ENCODE measurements at places on chromosomes 13 and 19.

DNA sequence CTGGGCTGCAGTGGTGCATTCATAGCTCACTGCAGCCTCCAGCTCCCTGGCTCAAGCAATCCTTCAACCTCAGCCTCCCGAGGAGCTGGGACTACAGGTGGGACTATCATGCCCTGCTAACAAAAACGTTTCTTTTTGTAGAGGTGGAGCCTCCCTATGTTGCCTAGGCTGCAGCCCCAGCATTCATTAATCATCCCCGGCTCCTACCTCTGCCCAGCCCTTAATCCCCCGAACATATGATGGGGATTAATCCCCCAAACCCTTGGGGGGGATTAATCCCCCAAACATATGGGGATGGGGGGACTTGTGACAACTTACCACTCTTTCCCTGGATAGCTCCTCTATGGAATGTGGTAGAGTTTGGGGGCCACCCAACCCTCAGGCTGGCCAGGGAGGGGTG lies 45.9 kb downstream of the SUGP2 start:
- DNase-seq: no peak

DNA sequence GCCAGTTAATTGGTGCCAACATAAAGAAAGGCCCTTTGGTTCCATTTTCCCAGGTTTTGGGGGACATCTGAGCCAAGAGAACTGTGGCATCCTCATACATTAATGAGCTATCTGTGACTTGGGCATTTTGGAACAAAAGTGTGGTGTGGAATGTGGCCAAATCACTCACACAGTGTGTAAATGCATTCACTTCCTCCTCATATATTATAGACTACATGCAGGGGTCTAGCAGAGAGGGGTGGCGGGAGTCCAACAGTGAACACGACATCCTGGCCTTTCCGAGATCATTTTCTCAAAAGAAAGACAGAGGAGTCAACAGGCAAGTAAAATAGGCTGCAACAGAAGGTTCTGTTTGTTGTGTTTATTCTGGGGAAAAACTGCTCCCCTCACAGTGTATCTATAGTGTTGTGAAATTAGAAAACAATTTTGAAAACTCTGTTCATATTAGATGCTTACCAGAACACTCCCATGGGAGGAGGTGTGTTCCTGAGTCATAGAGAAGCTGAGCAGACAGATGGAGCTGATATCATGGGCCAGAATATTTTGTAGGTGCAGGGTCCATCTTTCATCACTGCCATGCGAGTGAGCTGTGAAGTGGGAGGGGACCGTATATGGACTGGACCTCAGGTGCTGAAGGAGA lies 36.9 kb downstream of the PABPC3 start:
- DNase-seq: no peak

DNA sequence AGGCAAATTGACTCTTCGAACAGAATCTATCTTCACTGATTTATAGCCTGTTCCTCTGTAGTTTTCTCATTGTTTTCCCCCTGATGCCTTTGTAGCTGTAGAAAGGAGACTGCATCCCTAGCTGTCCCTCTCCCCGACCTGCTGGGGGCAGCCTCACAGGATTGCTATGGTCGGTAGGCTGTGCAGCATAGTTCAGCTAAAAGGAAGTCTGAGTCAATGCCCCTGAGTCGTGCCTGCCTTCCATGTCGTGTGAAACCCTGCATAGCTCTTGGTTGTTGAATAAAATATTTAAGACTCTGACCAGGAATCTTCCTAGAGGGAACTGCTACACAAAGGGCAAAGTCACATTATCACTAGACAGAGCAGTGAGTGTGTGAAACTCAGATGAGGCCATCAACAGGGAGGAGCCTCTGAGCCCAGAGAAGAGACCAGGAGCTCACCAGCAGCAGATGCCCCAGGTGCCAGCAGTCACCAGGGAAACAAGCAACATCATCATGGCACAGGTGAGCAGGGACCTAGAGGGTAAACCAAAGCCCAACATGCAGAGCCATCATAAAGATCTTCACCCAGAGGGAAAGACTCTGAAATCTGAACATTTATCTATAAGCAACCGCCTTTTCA lies 108.4 kb upstream of the NBEA start:
- no peak for DNase-seq

DNA sequence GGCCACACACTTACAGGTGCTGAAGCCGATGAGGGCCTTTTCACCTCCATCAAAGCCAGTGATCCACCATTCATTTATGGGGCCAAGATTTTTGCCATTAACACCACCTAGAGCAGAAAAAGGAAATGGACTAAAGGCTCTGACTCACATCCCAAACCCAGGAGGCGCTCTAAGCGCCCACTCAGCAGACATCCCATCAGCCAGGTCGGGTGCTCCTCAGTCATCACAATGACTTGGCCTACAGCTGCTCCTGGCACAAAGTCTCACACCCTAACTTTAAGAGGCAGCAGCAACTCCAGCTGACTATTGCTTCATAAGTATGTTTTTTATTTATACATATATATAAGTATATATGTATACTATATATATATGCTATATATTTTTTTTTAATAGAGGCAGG lies 36.1 kb upstream of the EIF3G start:
- DNase-seq: no peak

DNA sequence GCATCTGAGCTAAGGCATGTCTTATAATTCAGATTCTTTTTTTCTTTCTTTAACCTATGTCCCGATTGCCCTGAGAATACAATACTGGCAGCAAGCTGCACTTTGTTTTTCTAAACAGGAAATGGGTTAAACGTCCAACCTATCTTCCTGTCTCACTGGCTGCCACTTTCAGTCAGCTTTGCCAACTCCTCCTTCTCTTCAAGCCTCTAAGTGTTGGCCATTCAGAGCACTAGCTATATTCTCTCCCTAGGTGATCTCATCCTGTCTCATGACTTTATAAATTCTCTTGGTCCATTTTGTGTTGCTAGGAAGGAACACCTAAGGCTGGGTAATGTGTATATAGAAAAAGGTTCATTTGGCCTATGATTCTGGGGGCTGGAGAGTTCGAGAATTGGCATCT lies 109.5 kb upstream of the TSC22D1 start:
- DNase-seq: no peak

- DNase-seq: no peak
These were observed 8.7 kb upstream of the ZBTB7A start for GRCh38 chr19:4075373-4075772.

- no peak for DNase-seq
These were observed 3.3 kb downstream of the SWSAP1 start for GRCh38 chr19:11377756-11378155.

DNA sequence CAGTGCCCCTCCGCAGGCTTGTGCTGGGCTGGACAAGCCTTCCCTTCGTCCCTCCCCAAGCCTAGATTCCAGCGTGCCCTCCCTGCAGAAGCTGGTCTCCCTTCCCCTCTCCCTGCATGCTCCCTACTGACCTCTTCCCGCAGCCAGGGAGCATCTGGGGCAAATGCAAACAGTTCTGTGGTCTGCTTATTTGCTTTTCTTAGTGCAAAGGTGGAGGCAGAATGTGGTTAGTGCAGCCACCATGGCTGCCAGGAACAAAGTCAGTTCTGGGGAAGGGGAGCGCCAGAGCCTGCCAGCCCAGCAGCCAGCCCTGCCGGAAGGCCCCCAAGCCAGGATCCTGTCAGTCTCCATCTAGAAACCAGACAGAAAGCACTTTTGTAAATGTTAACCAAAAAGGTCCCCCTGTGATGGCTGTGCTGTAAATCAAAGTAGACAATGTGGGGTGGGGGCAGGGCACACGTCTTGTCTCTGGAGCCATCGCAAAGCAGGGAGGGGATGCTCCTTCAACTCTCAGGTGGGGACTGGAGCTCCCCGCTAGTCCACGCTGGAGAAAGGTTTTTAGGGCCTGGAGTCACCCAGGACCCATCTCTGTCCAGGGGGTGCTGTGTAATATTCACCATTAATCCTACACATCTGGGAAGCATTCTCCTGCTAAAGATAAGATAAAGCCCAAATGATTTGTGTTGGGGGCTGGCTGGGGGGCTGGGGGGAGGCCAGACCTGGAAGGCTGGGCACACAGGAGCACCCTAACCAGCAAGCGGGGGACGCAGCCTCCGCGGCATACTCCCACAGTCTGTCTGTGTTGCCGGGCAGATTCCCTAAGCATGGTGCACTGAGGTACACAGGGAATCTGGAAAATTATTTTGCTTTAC lies 30.9 kb downstream of the SERP2 start:
- DNase-seq: no peak

DNA sequence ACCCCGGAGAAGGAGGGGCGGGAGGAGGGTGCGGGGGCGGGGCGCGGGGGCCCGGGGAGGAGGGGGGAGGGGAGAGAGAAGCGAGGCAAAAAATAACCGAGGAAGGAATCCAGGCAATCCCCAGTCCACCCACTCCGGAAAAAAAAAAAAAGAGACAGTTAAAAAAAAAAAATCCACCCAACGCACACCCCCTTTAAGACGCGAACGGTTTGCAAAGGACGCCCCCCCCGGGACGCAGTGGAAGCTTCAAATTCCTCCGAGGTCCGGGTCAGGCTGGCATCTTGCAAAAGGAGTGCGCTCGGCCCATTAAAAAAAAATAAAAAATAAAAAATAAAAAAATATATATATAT lies at the start of gene CACNA1A:
Gene CACNA1A (minus strand): TSS at position 9 of the 350 bp plus-strand sequence. CDS start 255 bp downstream, outside the sequence.
- DNase-seq: no peak

DNA sequence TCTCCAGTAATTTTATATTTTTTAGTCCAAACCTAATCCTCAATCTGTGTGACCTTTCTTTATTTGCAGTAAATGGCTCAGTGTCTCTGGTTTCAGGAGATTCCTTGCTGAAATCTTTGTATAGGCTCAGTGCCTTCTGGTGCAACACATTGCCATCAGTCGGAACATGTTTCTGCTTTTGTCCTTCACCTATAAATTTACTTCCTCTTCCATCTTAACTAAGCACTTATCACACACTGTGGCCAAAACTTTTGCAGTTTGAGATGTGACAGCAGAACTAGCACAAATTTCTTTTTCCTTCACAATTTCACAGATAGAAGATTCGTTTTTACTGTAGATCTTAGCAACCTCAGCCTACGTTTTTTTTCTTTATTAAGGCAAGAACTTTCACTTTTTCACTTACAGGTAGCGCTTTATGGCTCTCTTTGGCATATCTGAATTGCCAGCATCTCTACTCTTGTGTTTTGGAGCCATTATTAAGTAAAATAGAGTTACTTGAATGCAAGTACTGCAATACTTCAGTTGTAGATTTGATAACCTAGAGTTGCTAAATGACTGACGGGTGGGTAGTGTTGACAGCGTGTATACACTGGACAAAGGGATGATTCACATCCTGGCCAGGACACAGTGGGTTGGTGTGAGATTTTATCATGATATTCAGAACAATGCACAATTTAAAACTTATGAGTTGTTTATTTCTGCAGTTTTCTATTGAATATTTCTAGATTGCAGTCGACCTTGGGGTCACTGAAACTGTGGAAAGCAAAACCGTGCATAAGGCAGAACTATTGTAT lies 44.3 kb downstream of the NDFIP2 start:
- DNase-seq: no peak

- no peak for DNase-seq
These were observed 4.8 kb downstream of the FCHO1 start for GRCh38 chr19:17755977-17756670.

GRCh38 chr19:5882421-5882968 lies 12.2 kb upstream of the FUT5 start:
- DNase-seq: no peak

DNA sequence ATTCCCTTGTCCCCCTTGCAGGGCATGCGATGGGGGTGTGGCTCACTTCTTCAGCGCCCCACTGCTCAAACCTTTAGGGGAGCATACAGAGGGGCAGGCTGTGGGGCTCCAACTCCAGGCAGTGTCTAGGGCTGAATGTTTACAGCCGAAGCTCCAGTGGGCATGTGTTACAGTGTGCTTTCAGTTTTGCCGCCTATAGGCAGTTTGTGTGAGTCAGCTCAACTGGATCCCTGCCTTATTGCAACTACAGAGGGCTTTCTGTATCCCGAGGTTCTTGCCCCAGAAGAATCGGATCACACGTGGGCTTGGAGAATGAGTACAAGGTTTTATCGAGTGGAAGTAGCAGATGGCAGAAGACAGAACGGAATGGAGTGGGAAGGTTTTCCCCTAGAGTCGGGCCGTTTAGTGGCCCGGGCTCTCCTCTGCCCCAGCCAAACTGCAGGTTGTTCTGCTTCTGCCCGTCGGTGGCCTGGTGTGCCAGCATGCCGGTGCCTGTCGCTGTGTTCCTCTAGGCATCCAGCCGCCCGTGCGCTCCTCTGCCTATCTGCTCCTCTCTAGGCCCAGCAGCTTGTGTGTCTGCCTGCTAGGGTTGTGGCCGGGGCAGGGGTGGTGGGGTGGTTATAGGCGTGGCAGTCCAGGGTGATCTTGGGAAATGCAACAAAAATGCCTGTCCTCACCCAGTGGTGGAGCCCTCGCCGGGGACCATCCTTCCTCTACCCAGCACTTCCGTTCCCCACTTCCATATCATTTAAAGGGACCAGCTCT lies 435.9 kb upstream of the SGCG start:
- no peak for DNase-seq

DNA sequence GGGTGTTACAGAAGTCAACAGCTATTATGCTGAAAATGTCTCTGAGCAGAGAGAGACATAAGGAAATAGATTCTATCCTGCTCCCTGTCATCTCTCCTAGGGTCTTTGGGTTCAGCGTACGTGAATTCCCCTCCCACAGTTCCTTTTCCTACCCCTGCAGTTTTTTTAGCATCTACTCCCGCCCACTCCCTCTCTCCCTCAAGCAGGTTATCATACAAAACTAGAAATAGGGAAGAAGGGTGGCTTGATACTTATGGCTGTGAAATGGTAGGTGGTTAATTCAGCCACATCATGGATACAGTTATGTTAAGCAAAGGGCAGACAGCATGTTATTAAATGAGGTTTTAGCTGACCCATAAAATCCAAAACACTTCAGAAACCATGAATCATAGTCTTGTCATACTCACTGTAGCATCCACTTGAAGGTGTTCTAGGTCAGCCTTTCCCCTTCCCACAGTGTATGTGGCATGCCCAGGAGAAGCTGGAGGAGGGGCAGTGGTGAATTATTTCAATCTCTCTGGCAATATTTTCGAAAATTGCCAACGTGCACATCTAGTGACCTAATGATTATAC lies 236.8 kb upstream of the SERP2 start:
- no peak for DNase-seq

DNA sequence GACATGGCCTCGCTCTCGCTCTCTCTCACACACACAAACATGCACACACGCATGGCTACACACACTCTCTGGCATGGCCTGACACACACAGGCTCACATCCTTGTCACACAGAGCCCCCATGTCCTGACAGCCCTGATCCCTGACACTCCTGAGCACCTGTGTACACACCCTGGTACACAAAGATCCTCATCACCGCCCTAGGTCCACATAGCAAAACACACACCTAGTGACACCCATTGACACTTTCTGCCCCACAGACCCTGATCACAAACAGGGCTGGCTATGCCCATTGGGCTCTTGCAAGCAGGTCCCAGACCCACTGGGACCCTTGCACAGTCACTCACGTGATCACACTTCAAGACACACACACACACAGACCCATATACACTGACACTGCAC lies 4.0 kb upstream of the NFIX start:
- DNase-seq: no peak
